ENCODE measurements at places on chromosomes 13 and 19.

DNA sequence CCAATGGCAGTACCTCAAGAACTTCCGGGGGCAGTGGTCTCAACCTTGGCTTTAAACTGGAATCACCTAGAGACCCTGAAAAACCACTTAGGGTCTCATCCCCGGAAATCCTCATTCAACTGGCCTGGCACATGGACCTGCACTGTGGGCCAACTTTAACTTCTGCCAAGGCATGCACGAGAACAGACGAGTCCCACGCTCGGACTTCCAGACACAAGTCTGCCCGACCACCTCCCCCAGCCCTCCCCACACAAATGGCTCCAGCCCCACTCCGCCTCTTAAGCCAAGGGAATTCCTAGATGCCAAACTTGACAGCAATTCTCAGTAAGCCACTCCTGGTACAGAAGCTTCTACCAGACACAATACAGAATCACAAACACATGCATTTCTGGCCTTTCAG lies 114.0 kb downstream of the STK24 start:
- no peak for DNase-seq

GRCh38 chr13:22212576-22212975 lies 541.7 kb downstream of the FGF9 start:
- no peak for DNase-seq

GRCh38 chr19:45881909-45882528 lies 3.9 kb downstream of the IRF2BP1 start:
- no peak for DNase-seq

DNA sequence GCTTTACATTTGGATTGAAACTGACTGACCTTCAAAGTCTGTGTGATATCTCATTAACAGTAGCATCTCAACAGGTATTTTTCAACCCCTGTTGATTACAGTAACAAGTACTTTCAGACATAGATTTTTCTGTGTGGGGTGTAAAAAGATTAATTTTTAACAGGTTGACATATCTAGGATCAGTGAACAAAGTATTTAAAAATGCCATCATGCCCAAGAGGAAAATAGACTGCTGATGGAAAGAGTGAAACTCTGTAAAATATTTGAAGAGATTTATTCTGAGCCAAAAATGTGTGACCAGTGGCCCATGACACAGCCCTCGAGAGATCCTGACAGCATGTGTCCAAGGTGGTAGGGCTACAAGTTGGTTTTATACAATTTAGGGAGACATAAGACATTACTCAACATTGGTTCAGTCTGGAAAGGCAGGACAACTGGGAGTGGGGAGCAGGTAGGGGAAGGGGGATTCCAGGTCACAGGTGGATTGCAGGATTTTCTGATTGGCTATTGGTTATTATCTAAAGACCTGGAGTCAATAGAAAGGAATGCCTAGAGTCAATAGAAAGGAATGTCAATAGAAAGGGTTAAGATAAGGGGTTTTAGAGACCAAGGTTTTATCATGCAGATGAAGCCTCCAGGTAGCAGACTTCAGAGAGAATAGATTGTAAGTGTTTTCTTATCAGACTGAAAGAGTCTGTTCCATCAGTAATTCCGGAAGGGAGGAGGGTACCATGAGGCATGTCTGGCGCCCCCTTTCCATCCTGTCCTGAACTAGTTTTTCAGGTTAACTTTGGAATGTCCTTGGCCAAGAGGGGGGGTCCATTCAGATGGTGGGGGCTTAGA lies 29.1 kb downstream of the TNFRSF19 start:
- DNase-seq, result no peak

- peak; percentile 26 for DNase-seq
Observed at GRCh38 chr19:58563034-58563573, 4.7 kb upstream of the UBE2M start.

DNA sequence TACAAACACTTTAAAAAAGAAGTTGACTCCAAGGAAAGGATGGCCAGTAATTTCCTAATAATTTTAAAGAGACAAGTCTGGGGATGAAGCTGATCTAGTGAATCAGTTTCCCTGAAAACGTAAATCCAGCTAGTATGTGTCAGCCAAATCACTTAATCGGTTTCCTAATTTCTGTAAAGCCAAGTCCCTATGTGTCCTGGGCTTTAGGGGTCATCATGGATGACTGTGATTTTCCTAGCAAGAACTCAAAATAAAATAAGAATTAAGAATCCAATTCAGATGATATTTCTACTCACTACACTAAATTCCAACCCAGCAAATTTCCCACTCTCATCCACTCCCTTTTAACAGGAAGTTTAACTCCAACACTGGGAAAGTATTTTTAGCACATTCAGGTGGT lies 35.9 kb downstream of the ELF1 start:
- no peak for DNase-seq

DNA sequence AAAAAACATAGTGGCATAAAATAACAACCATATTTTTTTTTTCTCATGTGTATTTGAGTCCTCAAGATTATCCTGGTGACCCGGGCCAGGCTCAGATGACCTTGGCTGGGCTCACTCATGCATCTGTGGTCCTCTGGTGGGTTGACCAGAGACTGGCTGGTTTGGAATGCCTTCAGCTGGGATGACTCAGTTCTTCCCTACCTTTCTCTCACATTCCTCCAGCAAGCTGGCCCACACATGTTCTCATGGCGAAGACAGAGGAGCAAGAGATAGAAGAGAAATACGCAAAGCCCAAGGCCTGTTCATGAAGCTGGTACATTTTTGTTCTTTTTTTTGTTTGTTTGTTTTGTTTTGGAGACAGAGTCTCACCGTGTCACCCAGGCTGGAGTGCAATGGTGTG lies 14.3 kb upstream of the ZNF541 start:
- DNase-seq, result no peak

DNA sequence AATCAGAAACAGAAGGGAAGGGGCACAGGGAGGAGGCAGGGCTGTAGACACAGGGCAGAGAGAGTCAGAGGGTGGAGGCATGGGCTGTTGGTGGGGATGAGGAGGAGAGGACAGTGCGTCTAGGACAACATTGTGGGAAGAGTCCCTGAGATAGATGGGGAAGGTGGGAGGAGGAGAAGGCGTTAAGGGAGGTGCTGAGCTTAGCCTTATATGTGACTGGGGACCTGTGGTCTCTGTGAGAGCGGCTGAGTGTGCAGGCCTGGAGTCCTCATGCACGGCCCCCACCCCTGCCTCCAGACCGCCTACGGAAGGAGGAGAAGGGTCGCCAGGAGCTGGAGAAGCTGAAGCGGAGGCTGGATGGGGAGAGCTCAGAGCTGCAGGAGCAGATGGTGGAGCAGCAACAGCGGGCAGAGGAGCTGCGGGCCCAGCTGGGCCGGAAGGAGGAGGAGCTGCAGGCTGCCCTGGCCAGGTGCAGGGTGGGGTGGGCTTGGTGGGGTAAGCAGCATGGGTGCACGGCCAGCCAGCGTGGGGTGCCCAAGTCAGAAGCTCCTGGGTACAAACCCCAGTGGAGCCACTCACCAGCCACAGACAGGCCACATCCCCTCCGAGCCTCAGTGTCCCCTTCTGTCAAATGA lies 56.8 kb downstream of the KCNC3 start:
- DNase-seq, result no peak

GRCh38 chr13:102091231-102091630 lies 310.6 kb downstream of the FGF14 start:
- DNase-seq, result no peak

DNA sequence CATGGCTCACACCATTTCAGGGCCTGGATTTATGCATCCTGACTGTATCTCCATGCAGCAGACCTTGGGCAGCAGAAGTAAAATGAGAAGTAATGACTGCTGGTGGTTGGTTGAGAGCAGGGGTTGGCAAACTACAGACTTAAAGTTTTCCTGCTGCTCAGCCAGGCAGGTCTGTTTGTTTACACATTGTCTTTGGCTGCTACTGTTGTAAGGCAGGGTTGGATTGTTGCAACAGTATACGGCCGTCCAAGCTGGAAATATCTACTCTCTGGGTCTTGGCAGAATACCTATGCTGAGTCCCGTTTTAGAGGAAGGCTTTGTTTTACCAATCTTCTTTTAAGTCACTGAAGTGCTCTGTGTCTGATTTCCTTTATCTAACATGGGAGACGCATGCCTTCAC lies 13.5 kb downstream of the SNRNP70 start:
- DNase-seq, result no peak

DNA sequence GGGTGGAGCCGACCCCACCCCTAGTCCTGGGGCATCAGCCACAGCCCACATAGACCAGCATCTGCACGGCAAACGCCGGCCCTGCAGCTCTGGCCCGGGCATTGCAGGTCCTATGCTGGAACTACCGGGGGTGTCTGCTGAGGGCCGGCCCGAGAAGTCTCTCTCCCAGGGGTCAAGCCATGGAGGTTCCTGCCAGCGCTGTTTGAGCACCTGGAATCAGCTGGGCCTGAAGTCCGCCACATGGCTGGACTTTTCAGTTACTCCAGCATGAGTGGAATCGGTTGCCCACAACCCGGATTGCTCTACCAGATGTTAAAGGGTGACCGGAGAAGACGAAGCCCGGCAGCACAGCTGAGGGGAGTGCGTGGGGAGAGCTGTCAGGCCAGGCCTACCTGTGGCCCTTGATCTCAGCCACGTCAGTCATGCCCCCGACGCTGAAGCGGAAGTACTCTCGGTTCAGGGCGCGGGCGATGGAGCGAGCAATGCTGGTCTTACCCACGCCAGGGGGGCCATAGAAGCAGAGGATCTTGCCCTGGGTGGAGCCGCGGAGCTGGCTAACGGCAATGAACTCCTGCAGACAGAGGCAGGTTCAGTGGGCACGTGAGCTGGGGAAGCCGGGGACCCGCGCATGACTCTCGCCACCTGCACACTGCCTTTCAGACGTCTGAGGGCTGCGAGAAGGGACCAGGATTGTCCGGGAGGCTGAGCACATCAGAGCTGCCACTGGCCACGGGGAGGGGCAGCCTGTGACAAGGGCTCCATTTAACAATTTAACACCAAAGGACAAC lies 8.7 kb downstream of the RPL36 start:
- no peak for DNase-seq

DNA sequence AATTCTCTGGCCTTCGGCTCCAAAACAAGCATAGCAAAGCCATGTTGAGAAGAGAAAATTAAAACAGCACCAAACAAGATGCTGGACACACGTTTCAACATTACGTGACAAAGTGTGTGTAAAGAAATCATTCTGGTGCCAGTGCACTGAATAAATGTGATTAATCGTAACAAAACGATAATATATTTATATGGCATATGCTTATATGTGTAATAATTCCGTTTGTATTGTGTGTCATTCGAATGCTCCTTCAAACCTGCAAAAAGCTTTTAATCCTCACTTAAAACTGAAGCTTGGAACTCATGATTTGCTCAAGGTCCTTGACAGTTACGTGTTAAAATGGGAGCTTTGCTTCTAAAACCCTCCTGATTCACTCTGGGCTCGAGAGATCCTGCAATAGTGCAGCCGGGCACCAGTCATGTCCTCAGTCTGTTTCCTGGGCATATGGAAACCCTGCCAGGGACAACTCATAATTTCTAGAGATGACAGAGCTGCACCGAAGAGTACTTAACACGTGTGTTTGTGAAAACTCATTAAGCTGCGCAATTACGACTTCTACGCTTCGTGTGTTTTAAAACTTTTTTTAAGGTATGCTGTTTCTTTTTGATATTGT lies 731 bp upstream of the AKAP8L start:
- no peak for DNase-seq

DNA sequence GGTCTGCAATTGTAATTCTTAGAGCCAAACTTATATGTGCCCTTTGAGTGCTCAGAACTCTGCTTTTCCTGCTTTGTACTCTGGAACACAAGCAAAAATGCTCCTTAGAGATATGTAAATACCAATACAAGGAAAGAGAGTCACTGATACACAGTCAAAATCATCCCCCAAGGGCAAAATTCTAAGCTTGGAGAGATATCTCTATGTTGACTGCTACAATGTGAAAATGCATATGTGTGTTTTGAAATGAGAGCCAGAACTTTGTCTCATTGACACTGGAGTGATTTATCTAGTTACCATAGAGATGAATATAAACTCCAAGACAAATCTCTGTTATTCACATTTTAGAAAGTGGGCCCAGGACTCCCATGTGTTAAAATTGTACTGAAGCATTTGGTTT lies 494.8 kb upstream of the SLITRK1 start:
- DNase-seq, result no peak

GRCh38 chr13:98364647-98365046 lies 187.6 kb upstream of the RNF113B start:
- no peak for DNase-seq

GRCh38 chr19:17200408-17201079 lies 14.6 kb upstream of the USE1 start:
- DNase-seq, result no peak

- no peak for DNase-seq
Observed at GRCh38 chr13:72284791-72285190, 417.8 kb upstream of the DACH1 start.

GRCh38 chr13:52862358-52863206 lies 14.1 kb upstream of the PCDH8 start:
- no peak for DNase-seq

GRCh38 chr13:32125751-32126150 lies 94.2 kb downstream of the FRY start:
- DNase-seq, result no peak

GRCh38 chr19:9498183-9498902 lies at the start of gene ZNF560:
Gene ZNF560 (minus strand): TSS chr19:9498616. CDS start chr19:9475313, 23,303 bp downstream.
- no peak for DNase-seq

DNA sequence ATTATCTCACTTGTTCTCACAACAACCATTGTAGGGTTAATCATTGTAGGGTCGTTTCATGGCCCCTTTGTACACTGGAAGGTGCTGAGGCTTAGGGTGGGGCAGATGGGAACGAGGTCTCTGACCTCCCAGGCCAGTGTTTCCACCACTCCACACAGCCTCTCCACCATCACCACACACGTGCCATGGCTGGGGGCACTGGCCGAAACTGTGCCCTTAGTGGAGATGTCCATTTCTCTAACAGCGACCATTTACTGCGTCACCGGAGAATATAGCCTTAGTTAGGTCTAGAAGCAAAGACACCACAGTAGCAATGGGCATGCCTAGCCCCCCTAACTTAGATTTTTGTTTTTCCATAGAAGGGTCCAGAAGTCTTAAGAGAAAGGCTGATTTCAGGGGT lies 36.5 kb downstream of the COL4A1 start:
- DNase-seq, result no peak

GRCh38 chr13:32538143-32538620 lies 413 bp downstream of the N4BP2L2 start:
- no peak for DNase-seq

- DNase-seq, result no peak
Observed at GRCh38 chr13:34721631-34722595, 220.2 kb upstream of the NBEA start.

DNA sequence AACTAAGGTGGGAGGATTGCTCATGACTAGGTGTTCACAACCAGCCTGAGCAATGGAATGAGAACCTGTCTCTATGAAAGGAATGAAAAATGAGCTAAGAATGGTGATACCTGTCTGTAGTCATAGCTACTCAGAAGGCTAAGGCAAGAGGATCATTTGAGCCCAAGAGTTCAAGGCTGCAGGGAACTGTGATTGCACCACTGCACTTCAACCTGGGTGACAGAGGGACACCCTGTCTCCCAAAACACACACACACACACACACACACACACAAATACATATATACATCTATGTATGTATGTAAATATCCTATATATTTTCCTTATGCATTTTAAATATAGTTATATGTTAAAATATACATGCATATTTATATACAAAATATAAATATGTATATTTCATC lies 7.4 kb upstream of the ZNF433 start:
- DNase-seq, result no peak

- DNase-seq, result no peak
Observed at GRCh38 chr13:111877906-111878305, 189.0 kb upstream of the SOX1 start.
